ENCODE measurements at places on chromosomes 1 and 21. TPM values are rescaled to one million over a fixed set of nuclear protein-coding genes. Genes with fewer than 3 reads are reported as not detected.

GRCh38 chr1:7388141-7388487 is 383.0 kb upstream of the VAMP3 start:
- no peak for DNase-seq

DNA sequence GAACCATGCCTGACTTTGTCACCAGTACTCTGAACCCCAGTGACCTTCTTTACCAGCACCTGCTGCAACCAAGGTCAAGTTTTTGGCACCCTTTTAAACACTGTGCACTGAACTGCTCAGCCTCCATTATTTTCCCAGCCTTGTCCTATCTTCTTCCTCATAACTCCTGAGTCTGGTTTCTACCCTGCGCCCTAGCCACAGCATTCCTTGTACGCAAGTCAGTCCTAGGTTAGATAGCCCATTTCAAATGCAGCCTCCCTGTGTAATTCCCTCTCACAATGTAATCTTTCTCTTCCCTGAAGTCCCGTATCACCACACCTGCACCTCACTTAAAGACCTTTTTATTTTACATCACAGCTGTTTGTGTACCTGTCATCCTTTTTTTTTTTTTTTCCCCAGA is 37.2 kb downstream of the DNTTIP2 start:
- no peak for DNase-seq

GRCh38 chr1:88063605-88064004 is 620.5 kb upstream of the PKN2 start:
- DNase-seq: no peak

- no peak for DNase-seq
These were observed 395.0 kb upstream of the DUSP10 start for GRCh38 chr1:222136869-222137268.

GRCh38 chr1:168688644-168689326 is 40.2 kb downstream of the DPT start:
- no peak for DNase-seq

- DNase-seq: no peak
These were observed 2.2 kb downstream of the DEGS1 start for GRCh38 chr1:224185208-224185607.

DNA sequence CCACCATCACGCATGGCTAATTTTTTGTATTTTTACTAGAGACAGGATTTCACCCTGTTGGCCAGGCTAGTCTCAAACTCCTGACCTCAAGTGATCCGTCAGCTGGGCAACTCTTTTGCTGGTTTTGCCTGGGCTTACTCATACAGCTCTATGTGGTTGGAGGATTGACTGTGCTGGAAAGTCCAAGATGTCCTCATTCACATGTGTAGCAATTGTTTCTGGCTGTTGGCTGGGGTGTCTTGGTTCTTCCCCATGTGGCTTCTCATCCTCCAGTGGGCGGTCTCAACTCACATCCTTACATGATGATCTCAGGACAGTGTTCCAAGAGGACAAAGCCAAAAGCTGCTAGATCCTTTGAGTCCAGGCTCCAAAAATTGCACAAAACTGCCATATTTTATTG is 53.3 kb downstream of the TEX35 start:
- no peak for DNase-seq

DNA sequence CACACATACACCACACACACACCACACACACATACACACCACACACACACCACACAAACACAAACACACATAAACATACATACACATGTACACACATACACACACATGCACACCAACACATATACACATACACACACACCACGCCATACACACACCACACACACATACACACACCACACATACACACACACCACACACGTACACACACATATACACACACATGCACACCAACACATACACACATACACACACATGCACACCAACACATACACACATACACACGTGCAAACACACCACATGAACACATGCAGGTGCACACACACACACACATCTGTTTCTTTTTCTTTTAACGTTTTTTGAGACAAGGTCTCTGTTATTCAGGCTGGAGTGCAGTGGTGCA is 41.0 kb upstream of the SLC45A1 start:
- no peak for DNase-seq

GRCh38 chr1:201220388-201220715 is 29.7 kb downstream of the IGFN1 start:
- DNase-seq: no peak

GRCh38 chr1:116794371-116794770 is 40.1 kb downstream of the CD2 start:
- DNase-seq: no peak

- no peak for DNase-seq
These were observed 791 bp downstream of the USP24 start for GRCh38 chr1:55214212-55214933.

DNA sequence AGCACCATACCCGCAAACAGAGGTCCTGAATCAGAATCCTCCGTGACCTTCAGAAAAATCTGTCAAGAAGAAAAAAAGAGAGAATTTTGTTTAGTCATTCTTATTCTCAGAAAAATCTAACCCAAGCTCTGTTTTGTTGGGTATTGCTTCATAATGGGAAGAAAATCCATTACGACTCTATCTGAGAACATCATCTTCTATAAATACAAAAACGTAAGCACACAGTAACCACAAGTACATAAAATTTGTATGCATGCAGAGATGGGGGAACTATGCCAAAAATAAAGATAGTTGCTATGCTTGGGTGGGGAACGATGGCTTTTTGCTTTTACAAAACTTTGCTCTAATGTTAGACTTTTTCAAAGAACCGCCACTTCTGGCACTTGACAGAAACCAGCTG is 84.2 kb downstream of the ABCA4 start:
- no peak for DNase-seq

DNA sequence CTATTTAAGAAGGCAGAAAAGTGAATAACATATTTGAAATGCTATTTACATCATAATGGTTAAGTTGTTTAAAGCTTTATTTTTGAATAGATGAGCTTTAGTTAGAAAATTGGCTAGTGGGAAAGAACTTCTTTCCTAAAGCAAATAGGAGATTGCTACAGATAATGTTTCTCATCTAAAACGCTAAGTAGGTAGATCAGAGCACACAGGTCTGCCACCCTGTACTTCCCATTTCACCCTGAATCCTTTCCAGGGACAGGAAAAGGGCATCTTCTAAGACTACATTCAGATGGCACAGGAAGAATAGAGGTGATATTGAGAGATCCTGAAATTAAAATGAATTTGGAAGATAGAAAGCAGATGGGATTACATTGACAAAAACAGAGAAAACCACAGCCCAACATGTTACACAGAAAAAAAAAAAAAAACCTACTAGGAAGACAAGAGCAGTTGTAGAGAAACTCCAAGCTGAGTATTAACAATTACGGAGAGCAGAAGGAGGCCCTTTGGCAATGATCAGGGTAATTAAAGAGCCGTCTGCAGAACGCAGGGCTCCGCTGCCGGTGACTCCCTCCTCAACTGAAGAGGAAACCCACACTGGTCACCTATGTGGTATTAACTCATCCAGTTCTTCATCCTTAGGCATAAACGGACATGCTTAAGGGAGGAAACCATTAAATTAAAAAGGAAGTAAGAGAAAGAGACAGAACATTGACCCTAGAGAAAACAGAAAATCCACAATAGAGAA is 53.6 kb upstream of the MAP10 start:
- DNase-seq: no peak

- peak; percentile 71 for DNase-seq
These were observed 5.3 kb upstream of the TUFT1 start for GRCh38 chr1:151534662-151535278.

GRCh38 chr1:247884797-247885413 is 10.5 kb upstream of the OR2W3 start:
- no peak for DNase-seq

- peak; percentile 67 for DNase-seq
These were observed 6.7 kb upstream of the RNASEL start for GRCh38 chr1:182595641-182596240.

DNA sequence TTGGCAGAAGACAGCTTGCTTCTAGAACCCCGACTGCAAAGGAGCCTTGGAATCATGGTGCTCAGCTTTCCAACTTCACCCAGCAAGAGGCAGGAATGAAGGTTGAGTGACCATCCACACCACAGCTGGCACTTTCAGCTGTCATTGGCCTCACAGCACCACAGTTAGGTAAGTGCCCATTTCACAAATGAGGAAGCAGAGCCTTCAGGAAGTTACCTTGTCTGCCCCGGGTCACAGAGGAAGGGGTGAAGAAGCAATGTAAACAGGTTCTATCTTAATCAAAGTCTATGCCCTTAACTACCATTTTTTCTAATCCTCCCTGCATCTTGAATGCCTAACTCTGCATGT is 156.0 kb downstream of the GLUL start:
- DNase-seq: no peak

DNA sequence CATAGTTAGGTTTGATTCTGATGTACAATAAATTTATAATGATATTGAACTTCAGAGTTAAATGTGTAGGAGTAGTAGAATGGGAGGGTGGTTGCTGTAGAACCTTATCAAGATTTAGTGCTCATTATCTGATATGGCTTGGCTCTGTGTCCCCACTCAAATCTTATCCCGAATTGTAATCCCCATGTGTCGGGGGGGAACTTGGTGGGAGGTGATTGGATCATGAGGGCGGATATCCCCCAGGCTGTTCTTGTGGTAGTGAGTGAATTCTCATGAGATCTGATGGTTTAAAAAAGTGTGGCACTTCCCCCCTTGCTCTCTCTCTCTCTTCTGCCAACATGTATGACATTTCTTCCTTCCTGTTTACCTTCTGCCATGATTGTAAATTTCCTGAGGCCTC is 265.5 kb downstream of the GRIK1 start:
- no peak for DNase-seq

- DNase-seq: no peak
These were observed 569.3 kb upstream of the NEGR1 start for GRCh38 chr1:72851597-72851996.

DNA sequence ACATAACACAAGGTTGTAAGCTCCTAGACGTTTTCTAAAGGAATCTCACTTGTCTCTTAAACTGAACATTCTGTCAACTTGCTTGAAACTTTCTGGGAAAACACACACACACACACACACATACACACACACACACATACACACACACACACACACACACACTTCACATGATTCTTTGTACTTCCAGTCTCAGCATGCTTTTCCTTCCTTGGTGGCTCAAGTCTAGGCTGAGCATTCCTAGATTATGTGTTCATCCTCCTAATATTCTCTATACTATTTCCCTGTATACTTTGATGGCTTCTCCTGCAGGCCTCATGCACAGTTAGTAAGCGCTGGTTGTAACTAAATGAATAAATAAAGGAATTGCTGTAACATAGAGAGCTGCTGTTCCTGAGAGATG is 372.1 kb downstream of the PTPRC start:
- no peak for DNase-seq

GRCh38 chr1:60848583-60849188 is 233.7 kb upstream of the NFIA start:
- no peak for DNase-seq

GRCh38 chr21:26914557-26914956 is 52.3 kb downstream of the ADAMTS5 start:
- DNase-seq: no peak

- DNase-seq: no peak
These were observed 126.7 kb downstream of the PGBD5 start for GRCh38 chr1:230299191-230300006.

DNA sequence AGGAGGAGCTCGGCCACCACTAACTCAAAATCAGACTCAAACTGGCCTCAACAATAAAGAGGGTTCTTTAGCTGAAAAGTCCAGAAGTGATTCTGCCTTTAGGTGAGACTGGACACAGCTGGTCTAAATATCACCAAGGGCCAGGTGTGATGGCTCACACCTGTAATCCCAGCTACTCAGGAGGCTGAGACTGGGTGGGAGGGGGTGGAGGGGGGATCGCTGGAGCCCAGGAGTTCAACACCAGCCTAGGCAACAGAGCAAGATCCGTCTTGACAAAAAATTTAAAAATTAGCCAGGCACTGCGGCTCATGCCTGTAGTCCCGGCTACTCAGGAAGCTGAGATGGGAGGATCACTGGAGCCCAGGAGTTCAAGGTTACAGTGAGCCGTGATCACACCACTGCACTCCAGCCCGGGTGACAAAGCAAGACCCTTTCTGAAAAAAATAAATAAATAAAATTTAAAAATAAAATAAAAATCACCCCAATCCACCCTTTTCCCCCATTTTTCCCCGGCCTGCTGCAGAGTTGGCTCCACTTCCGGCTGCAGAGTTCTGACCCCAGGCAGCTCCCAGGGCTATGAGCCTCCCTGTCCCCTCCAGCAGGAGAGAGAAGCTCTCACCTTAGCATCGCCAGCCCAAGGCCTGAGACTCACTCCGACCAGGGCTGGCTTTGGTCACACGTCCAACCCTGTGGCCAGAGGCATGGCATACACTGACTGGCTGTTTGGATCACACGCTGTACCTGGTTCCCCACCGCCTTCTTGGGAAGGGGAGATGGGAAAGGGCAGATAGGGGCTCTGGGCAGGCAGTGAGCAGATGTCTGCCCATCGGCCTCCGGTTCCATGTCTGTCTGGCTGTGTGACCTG is 87.3 kb upstream of the IFFO2 start:
- no peak for DNase-seq

DNA sequence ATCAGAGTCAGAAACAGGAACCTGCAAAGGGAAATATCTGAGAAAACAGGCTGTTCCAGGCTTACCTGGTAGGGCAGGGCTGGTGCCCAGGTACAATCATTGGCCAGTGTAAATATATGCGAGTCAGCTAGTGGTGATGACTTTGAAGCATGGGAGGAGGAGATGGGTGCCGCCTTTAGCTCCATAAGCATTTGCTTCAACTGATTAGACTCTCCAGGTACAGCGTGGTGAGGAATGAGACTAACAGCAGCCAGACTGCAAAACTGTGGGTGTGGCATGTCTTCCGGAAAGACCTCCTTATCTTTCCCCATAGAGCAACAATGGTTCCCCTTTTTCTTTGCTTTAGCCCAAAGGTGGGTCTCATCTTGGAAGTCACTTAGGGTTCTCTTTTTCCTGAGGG is 137.2 kb downstream of the LRIG2 start:
- no peak for DNase-seq

- no peak for DNase-seq
These were observed 143.8 kb downstream of the TNFSF18 start for GRCh38 chr1:172906778-172907592.

DNA sequence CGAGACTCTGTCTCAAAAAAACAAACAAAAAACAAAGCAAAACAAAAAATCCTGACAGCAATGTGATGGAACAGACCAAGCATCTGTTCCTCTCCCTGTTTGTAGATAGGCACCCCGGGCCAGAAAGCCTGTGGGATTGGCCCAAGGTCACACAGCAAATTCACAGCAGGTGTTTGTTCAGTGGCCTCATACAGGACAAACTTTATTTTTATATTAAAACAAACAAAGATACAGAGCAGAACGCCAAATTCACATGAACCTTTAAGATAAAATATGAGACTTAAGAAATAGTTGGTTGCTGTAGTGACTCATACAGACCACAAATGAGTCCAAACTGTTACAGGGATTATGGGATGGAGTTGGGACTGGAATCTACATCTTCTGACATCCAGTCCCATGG is 2.3 kb upstream of the CELA2A start:
- no peak for DNase-seq

SLC6A9 gene
- total RNA-seq: 5.1 TPM

DENND2C gene
- total RNA-seq: 2.6 TPM

GJA5 gene
- total RNA-seq: 4.2 TPM

FAM72C gene
- 0.59 TPM for total RNA-seq

ANKRD35 gene
- 10.2 TPM for total RNA-seq

ADCY10 gene
- total RNA-seq: under 0.01 TPM

IQCC gene
- total RNA-seq: 2.3 TPM

CYP4A22 gene
- 0.44 TPM for total RNA-seq

AMY2B gene
- 54.1 TPM for total RNA-seq

ERICH3 gene
- total RNA-seq: 2.0 TPM

EDARADD gene
- total RNA-seq: 20.3 TPM

CLCA1 gene
- not detected for total RNA-seq

LCE3E gene
- total RNA-seq: not detected

MPZ gene
- total RNA-seq: 3.6 TPM

PRAMEF8 gene
- not detected for total RNA-seq

KRTAP19-3 gene
- not detected for total RNA-seq

Data from breast epithelium (tissue), 4 donors.